ENCODE measurements at places on chromosomes 12 and 14.

GRCh38 chr12:57779736-57780135, 2.9 kb upstream of the TSFM start:
- no peak for DNase-seq

DNA sequence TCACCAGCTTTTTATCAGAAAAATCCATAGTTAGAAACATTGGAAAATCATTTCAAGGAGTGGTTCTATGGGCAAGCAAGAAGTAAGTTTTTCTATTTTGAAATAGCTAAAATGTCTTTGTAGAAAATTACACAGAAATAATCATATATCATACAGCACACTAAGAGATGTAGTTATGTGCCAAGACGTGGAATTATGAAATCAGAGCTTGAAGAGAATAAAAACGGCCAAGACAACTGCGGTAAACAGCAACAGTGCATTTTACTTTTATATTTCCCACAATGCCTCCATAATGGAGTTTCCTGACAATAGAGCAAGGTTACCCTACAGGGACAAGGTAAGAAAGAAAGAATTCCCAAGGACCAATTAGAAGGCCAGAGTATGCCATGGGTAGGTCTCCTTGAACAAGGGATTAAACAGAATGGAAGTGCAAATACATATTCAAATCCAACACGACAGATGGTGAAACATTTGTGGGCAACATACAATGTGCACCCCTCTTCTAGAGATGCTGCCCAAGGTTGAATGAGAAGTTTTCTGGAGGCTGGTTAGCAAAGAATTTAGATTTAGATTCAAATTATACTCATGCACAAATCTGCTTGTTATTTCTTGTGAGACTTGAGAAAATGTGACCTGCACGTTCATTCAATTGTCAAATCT, 76.1 kb upstream of the BTG1 start:
- DNase-seq: no peak

- DNase-seq: no peak
Measured at GRCh38 chr14:94009767-94010166, 12.7 kb downstream of the CCDC197 start.

DNA sequence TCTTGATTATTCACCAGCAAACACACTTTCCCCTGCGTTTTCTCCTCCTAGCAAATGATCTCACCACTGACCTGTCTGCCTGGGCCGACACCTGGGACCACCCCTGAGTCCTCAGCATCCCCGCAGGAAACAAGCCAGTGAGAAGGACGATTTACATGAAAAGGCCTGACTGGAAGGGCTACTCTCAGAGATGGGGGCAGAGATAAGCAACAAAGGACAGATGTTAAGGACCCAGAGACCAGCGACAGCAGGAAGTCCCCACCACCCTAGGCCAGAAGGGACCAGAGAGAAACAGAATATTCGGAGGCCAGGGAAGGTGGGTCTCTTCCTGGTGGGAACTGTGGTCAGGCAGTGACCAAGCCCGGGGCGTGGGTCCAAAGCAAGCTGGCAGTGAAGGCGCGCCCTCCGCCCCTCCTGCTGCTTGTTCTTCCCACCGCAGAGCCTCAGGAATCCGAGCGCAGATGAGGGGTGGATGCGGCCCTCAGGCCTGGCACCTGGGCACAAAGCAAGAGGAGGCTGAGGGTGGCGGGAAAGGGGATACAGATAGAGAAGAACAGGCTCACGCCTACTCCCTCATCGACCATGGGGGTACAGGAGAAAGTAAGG, 55.8 kb downstream of the STX2 start:
- no peak for DNase-seq

DNA sequence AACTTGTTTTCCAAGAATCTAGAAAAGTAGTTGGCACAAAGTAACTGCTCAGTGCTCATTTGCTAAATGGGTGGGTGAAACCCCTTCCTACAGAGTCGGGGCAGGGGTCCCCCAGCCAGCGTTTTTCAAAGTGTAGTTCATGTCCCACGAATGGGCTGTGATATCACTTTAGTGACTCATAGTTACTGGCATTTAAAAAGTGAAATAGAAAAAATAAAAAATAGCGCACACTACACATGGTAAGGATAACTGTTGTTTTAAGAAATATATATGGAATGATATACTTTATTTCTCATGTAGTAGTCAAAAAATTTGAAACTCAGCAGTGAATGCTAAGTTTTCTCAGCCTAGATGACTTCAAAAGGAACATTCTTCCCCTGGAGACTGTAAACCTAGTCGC, 250.4 kb downstream of the CHST11 start:
- no peak for DNase-seq

GRCh38 chr14:52730709-52731111, 744 bp downstream of the STYX start:
- no peak for DNase-seq

Measured in occipital lobe (tissue), 3 donors.